ENCODE measurements at places on chromosomes 16 and 17.

GRCh38 chr17:76075364-76076145, 974 bp downstream of the GALR2 start:
- peak; percentile 35 for DNase-seq

DNA sequence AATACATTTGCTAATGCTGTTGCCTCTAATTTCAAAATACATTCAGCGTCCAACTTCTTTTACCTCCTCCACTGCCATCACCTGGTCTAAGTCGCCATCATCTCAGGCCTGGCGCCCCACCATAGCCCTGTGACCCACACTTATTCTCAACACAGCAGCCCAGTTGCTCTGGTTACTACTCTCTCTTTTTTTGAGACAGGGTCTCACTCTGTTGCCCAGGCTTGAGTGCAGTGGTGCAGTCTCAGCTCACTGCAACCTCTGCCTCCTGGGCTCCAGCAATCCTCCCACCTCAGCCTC, 7.5 kb upstream of the NKD1 start:
- no peak for DNase-seq

- no peak for DNase-seq
Measured at GRCh38 chr16:88813269-88814143, 1.8 kb upstream of the APRT start.

- DNase-seq = peak; percentile 50
Measured at GRCh38 chr17:43766413-43767052, 7.9 kb upstream of the SOST start.

- no peak for DNase-seq
Measured at GRCh38 chr16:68526782-68527145, 12.3 kb upstream of the ZFP90 start.

DNA sequence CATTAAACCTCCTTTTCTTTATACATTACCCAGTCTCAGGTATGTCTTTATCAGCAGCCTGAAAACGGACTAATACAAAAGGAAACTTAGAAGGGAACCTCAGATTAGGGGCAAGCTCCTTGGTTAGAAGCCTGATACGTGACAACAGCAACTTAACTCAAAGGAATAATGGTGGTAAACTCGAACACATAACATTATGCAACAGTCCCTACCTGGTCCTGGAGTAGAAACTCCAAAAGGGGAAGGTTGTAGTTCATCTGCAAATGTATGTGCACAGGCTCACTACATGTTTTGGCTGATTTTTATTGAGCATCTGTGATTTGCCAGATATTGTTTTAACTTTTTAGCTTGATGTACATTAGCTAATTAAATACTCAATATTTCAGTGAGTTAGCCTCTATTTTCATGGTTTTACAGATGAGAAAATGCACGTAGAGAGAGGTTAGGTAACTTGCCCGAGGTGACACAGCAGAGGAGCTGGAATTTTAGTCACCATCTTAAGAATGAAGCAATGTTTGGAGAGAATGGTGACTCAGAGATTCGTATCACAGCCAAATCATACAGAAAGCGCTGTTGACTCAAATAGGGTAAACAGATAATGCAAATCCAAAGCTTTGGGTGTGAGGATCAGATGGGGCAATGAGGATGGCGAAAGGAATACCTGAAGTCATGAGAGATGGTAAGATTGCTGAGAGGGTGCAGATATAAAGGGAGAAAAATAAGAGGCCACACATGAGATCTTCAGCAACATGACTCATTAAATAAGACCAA, 194.9 kb upstream of the RBFOX1 start:
- DNase-seq = no peak

DNA sequence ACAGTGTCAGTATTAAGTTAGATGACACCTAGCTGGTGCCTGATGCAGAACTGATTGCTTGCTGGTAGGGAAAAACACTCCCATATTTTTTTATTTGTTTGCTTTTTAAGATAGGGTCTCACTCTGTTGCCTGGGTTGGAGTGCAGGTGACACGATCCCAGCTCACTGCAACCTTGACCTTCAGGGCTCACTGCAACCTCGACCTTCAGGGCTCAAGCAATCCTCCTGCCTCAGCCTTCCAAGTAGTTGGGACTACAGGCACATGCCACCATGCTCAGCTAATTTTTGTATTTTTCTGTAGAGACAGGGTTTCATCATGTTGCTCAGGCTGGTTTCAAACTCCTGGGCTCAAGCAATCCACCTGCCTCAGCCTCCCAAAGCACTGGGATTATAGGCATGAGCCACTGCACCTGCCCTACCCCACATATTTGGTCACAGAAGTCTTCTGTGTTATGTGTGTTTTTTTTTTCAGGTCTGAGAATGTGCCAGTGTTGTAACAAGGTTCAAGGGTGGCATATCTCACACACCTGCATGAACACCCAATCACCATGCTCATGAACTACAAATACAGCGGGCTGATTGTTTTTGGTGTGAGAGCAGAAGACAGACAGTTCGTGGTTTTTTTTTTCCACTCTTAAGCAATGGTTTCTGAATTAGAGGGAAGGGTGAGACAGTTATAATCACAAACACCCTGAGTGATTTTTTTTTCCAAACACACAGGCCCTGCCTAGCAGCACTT, 22.8 kb downstream of the SPAG9 start:
- no peak for DNase-seq

GRCh38 chr17:13587487-13588338, 14.0 kb downstream of the HS3ST3A1 start:
- DNase-seq = no peak

- DNase-seq = no peak
Measured at GRCh38 chr17:55500103-55500502, 11.1 kb downstream of the SMIM36 start.

DNA sequence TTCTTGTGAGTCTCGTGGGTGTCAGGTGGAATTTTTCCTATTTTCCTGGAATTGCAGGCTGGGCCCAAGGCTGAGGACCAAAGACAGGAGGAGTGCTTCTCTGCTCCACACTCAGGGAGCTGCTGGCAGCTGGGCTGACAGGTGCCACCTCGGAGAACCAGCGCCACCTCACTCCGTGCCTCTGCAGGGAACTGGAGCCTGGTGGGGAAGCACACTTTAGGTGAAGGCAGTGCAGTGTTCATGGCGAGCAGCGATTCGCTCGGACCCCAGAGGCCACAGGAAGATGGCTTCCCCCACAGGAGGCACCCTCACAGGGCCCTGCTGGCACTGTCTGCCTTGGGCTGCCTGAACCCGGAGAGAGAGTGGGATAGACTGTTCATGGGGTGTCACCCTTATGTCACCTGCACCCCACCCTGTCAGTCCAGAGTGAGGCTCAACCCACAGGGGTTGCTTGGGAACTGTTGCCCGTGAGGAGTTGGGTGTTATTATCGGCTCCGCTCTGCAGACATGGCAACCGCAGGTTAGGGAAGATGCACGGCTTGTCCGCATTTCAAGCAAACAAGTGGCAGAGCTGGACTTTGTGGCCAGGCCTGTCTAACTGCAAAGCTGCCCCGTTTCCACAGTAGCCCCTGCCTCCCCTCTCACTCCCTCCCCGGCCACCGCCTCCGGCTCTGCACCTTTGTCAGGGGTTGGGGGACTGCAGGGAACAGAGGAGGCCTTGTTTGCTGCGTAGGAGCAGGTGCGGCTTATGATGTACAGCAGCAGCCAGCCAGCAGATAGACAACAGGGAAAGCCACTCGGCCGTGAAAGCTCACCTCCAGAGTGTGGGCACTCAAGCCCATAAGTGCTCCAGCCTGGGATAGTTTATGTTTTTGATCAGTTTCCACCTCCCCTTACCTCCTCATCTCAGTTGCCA, 15.5 kb downstream of the TBC1D24 start:
- DNase-seq = no peak

GRCh38 chr17:70629902-70630301, 460.6 kb downstream of the KCNJ2 start:
- DNase-seq = no peak

DNA sequence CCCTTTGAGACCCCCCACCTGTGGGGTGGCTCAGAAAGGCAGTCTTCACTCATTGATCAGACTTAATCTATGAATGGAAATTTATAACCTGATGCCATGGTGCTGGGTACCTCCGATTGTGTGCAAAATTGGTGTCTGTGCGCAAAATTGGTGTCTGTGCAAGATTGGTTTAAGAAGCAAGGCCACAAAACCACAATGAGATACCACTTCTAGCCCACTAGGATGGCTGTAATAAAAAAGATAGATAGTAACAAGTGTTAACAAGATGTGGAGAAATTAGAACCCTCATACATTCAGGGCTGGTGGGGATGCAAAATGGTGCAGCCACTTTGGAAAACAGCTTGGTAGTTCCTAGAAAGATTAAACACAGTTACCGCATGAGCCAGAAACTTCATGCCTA, 13.9 kb upstream of the CSNK2A2 start:
- DNase-seq = no peak

- no peak for DNase-seq
Measured at GRCh38 chr17:9389111-9389527, 186.5 kb downstream of the STX8 start.

DNA sequence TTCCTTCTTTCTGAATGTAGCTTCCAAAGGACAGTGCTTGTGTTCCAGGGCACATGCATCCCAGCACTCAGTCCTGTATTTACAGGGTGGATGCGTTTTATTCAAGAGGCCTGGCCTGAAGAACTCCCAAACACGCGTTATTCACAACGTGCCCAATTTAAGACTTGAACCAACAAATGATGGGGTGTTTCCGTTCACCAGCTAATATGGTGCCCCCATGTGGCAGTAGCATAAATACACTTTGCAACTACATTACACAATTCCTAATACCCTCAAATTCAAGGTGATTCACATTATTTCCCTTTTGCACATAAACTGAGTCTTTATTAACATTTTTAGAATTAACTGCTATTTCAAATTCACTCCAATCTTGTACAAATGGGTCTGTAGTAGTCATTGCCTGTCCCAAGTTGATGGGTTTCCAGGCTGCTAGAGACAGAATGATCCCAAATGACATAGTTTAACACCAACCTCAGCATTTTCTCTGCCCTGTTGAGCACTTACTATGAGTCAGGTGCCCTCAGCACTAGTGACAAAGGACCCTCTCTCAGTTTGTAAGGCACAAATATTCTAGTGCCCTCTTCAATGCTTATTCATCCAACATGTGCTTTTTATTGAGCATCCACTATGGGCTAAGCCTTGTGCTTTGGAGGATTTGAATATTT, 26.9 kb downstream of the HSD17B2 start:
- DNase-seq = no peak

DNA sequence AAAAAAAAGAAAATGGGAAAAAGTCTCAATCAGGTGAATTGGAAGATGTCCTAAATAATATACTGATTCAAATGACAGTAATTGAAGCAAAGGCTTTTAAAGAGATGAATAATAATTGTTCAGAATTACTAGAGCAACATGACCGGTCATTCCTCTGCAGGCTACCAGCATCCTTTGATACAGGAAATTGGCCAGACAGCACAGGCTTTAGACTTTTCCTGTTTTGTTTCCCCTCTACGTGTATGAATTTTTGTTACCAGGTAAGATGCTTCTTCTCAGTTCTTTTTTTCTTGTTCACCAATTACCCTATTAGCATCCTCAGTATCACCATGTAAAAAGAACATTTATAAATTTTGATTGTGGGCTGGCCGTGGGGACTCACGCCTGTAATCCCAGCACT, 77.5 kb downstream of the RPGRIP1L start:
- no peak for DNase-seq

DNA sequence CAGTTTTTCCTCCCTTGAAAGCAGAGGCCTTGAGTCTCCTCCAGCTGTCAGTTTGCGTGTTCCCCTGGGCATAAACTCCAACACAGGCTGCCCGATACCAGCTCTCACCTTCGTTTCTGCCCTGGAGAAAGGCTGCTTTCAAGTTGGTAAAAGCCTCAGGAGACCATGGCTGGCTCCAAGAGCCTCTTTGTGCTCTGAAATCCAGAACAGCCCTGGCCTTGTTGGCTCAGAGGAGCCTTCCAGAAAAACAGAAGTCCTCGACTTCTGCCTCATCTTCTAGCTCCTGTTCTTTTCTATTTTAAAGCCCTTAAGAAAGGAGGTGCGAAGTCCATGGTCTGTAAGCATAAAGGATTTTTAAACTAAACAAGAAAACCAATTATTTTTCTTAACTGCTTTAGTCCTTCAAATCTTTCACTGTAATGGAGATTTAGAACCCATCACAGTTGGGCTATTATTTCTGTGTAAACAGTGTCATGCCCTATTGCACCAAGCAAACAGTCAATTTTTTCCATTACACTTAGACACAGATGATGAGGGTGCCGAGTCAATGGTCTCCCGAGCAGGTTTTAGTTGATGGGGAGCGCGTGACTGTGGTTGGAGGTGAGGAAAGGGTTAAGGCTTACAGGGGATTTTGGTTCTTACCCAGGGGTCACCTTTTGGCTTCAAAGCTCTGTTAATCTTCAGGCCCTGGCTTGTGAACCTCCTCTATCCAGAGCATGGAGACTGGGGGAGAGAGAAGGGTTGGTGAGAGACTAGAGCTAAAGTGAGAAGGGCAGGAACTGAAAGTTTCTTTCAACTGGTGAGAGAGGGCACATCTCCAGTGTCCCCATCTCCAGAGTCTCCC, 212.8 kb downstream of the MSI2 start:
- no peak for DNase-seq

DNA sequence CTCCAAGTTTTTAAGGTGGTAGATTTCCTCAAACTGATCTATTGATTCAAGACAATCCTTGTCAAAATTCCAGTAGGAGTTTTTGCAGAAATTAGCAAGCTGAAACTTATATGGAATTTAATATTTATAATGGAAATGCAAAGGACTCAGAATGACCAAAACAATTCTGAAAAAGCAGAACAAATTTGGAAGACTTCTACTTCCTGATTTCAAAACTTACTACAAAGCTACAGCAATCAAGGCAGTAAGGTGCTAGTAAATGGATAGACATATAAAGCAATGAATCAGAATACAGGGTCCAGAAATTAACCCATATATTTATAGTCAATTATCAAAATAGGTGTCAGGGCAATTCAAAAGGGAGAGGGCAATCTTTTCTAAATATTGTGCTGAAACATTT, 11.8 kb upstream of the IL21R start:
- DNase-seq = no peak

- no peak for DNase-seq
Measured at GRCh38 chr17:42886283-42887176, 14.1 kb upstream of the G6PC1 start.

DNA sequence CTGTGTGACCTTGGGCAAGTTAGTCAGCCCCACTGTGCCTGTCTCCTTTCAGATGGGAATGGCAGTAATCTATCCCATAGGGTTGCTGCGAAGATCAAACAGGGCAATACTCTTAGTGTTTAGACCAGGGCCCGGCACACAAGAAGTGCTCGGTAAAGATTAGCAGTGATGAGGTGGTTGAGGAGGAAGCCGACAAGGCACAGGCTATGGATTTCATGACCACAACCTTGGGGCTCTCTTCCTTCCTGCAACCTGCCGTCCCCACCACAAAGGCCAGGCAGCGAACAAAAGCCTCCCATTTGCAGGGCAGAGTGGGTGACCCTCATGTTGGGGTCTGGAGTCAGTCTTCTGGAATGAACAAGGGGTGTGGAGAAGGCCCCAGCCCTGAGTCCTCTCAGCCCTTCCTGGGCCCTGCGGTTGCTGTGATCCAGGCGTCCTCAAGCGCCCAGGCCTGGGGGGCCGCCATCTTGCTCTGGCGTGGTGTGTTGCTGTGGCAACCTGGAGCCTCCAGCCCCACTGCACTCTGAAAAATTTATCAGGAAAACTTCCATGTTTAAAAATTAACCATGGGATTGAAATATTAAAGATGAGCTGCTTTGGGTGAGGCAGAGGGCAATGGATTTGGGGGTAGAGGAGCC, 9.8 kb downstream of the ADAM11 start:
- no peak for DNase-seq

GRCh38 chr16:3149630-3150345, 15.0 kb downstream of the ZNF213 start:
- DNase-seq = peak; percentile 56

- DNase-seq = no peak
Measured at GRCh38 chr16:88319116-88319965, 63.4 kb upstream of the ZNF469 start.
